ENCODE measurements at places on chromosomes 1 and 21.

- no peaks in the 10 kb centered on the region for H3K36me3 ChIP-seq
- no peaks in the 10 kb centered on the region for H3K27me3 ChIP-seq
- no peak overlapping the region for H3K4me3 ChIP-seq
- H3K4me1 ChIP-seq = no peaks in the 10 kb centered on the region
- H3K27ac ChIP-seq = no peak overlapping the region
- DNase-seq = no peak
Measured at GRCh38 chr1:118294875-118295642, 110.0 kb upstream of the SPAG17 start.

- H3K36me3 ChIP-seq = no peaks in the 10 kb centered on the region
- DNase-seq = no peak
- H3K4me1 ChIP-seq = no peaks in the 10 kb centered on the region
- H3K27ac ChIP-seq = no peak overlapping the region
- no peak overlapping the region for H3K4me3 ChIP-seq
- H3K27me3 ChIP-seq = no peaks in the 10 kb centered on the region
Measured at GRCh38 chr1:14108356-14109275, 408.6 kb downstream of the PRDM2 start.

GRCh38 chr1:18239671-18240070 lies 132.1 kb downstream of the IGSF21 start:
- H3K36me3 ChIP-seq = no peaks in the 10 kb centered on the region
- no peak for DNase-seq
- H3K4me1 ChIP-seq = no peaks in the 10 kb centered on the region
- no peak overlapping the region for H3K4me3 ChIP-seq

GRCh38 chr1:33247545-33247944 lies 8.7 kb upstream of the ZNF362 start:
- H3K4me1 ChIP-seq = no peaks in the 10 kb centered on the region
- H3K4me3 ChIP-seq = no peak overlapping the region
- no peak for DNase-seq
- peaks cover 27% of the 10 kb centered on the region for H3K27me3 ChIP-seq
- no peaks in the 10 kb centered on the region for H3K36me3 ChIP-seq
